ELR (cell line): ENCODE measurements at places on chromosomes 7 and 10.

- DNase-seq, result no peak
Measured at GRCh38 chr10:53162856-53163255, 390.3 kb upstream of the MBL2 start.

DNA sequence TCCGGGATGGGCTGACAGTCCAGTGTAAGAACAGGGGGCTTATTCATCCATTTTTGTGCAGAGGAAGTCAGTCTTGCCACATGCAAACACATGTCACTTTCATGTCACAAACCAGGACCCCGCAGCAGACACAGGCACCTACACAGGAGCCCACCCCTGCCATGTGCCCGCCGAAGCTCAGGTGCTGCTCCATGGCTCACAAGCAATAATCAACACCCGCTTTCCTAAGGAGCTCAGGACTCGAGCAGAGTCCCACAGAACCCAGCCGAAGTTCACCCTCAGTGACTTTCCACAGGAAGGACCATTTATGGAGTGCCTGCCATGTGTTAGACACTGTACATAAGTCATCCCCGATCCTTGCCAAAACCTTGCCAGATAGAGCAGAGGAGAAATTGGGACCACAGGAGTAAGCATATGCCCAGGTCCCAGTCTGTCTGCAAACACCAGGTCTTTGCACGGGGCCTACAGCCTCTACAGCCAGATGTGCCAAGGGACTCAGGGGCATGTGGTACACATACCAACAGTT lies 99.4 kb downstream of the EBF3 start:
- DNase-seq, result no peak

DNA sequence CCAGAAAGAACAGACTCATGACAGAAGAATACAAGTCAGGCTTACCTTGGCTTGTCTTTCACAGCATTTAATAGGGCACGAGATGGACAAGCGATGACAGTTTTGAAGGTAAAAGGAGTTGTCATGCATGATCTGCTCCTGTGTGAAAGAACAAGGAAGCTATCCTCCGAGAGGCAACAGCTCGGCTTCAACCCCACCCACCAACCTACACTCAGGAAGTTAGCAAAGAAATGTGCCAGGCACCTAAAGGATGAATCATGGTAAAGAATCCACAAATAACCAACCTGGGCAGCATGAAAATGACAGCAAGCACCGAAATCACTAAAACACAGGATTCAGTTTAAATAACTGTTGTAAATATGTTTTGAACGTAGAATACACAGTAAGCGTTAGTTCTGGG lies 700.2 kb downstream of the TYW1 start:
- no peak for DNase-seq

- no peak for DNase-seq
Measured at GRCh38 chr10:124197371-124198124, 104.2 kb upstream of the CHST15 start.

- no peak for DNase-seq
Measured at GRCh38 chr7:26526265-26526587, 234.6 kb downstream of the SNX10 start.

DNA sequence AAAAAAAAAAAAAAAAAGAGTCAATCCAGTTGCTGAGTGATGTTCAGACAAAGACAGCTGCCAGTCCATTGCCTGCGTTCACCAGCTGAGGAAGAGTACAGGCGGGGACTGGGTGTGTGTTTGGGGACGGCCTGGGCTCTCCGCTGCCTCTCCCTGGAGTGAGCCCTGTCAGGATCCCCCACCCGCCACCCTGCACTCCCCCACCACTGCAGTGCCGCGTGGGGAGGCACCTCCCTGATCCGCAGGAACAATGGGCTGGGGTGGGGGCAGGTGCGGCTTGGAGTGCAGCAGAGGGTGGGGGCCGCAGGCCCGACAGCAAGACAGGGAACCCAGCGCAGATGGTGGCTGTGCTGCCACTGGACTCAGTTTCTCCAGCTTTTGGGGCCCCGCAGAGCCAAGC lies 1.4 kb downstream of the HSPA12A start:
- no peak for DNase-seq
